ENCODE measurements at places on chromosomes 11 and 22.

- DNase-seq = no peak
Measured at GRCh38 chr22:28674121-28674563, 5.5 kb downstream of the TTC28 start.

- no peak for DNase-seq
Measured at GRCh38 chr11:123197711-123198110, 2.7 kb upstream of the CLMP start.

- no peak for DNase-seq
Measured at GRCh38 chr11:12029738-12030363, 21.4 kb upstream of the DKK3 start.

DNA sequence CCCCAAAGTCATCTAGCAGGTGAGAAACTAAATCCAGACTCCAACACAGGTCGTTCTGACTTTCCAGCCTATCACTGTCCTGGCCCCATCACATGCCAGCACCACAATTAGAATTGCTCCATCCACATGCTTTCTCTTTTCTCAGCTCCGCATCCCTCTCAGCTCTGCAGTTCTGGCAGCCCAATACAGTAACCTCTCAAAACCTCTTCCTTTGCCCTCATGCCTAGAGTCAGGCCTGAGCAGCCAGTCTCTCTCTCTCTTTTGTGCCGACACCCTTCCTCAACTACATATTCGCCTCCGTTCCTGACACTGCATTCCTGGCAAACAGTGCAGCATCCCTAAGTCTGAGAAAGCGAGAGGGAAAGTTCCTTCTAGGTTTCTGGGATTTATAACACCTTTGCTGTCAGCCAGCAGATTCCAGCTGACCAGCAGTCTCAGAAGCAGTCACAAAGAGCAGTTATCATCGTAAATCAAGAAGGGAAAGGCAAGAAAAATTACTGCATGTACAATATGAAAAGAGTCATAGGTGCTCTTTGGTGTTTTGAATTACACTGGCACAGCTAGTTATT lies 258.0 kb downstream of the FAT3 start:
- DNase-seq = no peak

DNA sequence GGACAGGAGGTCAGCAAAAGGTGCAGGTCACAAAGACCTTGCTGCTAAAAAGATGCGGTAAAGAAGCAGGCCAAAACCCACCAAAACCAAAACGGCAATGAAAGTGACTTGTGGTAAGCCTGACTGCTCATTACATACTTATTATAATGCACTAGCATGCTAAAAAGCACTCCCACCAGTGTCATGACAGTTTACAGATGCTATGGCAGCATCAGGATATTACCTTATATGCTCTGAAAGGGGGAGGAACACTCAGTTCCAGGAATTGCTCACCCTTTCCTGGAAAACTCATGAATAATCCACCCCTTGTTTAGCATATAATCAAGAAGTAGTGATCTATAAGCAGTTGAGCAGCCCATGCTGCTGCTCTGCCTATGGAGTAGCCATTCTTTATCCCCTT lies 45.2 kb upstream of the SLC5A12 start:
- DNase-seq = no peak

DNA sequence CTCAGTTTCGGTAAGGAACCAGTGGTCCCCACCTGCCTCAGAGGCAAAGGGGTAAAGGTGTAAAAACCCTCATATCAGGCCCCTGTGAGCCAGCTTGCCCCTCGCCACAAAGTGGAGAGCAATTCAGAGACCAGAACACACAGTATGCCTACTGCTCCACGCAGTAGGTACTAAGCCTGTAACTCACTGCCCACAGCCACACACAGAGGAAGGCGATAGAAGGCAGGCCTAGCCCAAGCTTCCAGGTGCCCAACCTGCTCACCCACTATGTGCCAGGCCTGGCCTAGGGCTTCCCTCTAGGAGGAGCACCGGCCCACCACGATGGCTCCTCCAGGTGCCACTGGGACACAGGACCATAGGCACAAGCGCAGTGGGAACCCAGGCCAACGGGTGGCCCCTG lies 63.1 kb upstream of the TCF20 start:
- DNase-seq = no peak

DNA sequence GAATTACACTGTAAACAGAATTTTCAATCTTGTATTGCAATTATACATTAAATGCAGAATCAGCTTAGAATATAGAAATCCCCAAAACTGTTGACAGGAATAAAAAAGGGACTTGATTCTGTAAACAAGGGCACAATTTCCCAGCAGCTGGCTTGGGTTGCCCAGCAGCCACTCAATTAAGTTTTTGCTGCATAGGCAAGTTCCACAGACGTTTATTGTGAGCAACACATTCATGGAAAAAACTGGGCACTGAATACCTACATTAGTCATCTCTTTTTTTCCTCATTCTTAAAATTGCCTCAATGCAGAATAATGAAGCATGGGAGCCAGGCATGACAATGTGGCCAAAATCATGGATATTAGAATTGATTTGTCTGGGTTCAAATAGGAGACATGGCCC lies 421.8 kb upstream of the ANO5 start:
- DNase-seq = no peak

DNA sequence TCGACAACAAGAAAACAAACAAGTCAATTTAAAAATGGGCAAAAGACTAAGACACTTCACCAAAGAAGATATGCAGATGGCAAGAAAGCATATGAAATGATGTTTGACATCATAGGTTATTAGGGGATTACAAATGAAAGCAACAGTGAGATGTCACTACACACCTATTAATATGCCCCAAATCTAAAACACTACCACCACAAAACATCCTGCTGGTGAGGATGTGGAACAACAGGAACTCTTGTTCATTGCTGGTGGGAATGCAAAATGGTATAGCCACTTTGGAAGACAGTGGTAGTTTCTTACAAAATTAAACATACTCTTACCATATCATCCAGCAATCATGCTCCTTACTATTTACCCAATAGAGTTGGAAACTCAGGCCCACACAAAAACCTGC lies 29.0 kb downstream of the PRRG4 start:
- DNase-seq = no peak

- no peak for DNase-seq
Measured at GRCh38 chr11:2691991-2692875, 7.6 kb downstream of the KCNQ1OT1 start.

GRCh38 chr22:28091486-28091885 lies 172.4 kb upstream of the PITPNB start:
- no peak for DNase-seq

GRCh38 chr11:121829159-121829643 lies 286.8 kb downstream of the BLID start:
- DNase-seq = no peak

DNA sequence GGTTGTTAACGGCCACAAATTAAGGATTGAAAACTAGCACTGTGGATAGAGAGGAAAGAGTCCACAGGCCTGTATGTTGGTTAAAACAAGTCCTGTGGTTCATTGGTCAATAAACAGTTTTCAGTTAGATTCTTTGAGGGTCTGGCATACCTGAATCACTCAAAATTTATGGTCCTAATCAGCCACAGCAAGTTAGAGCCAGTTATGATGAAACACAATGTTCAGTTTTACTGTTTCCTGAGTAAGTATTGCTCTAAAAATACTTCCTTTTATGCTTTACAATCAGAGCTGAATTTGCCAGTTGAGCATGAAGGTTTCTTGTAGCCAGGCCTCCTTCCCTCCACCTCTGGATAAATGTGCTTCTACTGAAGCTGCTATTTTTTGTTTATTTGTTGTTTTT lies 12.9 kb upstream of the CAT start:
- no peak for DNase-seq

DNA sequence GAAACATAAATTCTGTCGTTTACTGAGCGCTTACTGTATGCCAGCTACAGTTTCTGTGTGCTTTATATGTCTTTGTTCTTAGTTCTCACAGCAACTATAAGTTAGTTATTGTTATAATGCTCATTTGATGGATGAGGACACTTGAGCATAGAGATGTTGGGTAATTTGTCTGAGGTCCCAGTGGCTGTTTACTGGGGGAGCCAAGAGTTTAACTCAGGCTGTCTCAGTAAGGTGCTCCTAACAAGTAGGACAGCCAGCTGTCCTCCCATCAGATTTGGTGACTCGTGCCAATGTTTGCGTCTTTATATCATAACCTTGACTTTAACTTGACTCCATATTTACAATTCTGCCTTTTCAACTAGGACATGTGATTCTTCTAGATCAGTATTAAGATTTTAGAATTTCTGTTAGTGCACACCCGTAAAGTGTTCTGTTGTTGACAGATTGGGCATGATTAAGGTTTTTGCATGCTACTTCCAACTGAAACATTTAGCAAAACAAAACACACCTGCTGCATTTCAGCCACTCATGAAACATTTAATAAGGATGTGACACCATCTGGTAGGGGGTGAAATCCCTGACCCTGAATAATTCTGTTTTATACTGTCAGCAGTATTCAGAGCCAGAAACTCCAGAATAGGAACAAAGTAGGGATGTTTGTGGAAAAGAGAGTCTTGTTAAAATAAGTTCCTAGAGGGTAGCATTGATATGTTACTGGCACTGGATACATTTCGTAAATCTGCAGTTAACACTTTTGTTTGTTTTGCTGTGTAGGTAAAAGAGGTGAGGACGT lies 1.9 kb downstream of the REXO2 start:
- no peak for DNase-seq

DNA sequence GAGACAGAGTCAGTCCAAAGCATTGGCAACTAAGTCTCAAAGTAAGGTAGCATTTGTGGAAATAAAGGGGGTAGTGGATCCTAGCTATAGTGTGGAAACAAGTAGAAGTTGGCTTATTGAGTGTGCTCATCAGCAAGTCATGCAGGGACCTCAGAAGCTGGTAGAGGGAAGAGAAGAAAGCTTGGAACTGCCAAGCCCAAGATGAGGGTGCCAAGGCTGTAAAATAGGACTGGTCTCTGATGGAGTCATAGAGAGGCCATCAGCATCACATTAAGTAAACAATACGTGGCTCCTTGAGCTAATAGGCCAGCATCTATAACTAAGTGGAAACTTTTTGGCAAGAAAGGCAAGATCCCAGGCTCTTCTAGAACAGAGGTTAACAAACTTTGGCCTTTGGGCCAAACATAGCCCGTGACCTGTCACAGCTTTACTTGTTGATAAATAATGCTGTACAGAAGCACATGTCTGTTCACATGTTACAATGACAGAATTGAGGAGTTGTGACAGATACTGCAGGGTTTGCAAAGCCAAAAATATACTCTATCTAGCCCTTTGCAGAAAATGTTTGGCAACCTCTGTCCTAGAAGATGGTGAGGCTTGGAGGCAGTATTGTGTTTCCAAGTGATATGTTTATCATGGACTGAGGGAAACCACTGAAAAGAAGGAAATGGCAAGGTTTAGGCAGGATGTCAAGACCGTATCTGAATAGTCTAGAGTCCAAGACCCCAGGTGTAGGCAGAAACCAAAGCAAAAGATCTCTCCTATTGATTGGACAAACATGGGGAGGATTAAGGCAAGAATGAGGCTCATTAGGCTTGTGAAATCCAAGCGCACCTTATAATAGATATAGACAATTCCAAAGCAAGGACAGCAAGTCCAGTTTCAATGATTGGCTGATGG lies 62.5 kb upstream of the CD44 start:
- DNase-seq = no peak

- DNase-seq = no peak
Measured at GRCh38 chr22:32395107-32395506, 16.9 kb downstream of the RTCB start.

GRCh38 chr11:58745705-58746364 lies 14.1 kb upstream of the GLYAT start:
- no peak for DNase-seq

- DNase-seq = no peak
Measured at GRCh38 chr11:34864424-34864823, 51.8 kb downstream of the APIP start.

DNA sequence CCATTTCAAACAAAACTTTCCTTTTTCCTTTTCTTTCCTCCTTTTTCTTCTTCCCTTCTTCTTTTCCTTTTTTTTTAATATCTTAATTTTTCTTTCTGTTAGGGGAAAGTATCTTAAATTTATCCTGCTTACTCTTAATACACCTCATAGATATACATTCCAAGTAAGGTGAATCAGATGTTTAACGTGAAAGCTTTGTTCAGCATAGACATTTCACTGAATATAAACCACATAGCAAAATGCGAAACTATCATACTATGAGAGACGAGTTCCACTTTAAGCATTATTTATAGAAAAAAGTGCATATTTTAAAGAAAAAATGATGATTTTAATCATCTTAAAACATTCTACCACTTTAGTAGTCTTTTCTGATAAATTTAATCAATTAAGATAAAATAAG lies 137.8 kb upstream of the MTMR2 start:
- no peak for DNase-seq

GRCh38 chr11:30451626-30452025 lies 128.7 kb downstream of the ARL14EP start:
- no peak for DNase-seq

- DNase-seq = no peak
Measured at GRCh38 chr11:123559523-123559955, 94.9 kb downstream of the SCN3B start.

GRCh38 chr11:68678031-68678441 lies 6.3 kb upstream of the GAL start:
- no peak for DNase-seq

GRCh38 chr11:62892077-62892922 lies 11.6 kb downstream of the SLC3A2 start:
- DNase-seq = no peak

DNA sequence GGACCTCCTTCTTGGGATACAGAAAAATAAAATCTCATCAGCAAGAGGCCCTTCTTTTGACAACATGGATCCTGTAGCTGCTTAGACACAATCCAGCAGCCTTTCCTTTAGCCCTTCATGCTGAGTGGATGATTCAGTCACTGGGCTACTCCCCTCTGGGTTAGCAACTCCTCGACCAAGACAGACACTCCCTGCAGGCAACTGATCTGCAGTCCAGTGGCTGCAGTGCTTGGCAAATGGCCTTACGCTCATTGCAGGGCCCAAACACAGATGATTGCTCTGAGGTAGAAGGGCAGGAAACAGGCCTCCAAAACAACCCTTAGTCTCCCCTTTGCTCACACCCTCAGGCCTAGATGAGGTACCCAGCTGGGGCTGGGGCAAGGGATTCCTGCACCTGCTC lies 73.2 kb upstream of the OPCML start:
- DNase-seq = no peak

DNA sequence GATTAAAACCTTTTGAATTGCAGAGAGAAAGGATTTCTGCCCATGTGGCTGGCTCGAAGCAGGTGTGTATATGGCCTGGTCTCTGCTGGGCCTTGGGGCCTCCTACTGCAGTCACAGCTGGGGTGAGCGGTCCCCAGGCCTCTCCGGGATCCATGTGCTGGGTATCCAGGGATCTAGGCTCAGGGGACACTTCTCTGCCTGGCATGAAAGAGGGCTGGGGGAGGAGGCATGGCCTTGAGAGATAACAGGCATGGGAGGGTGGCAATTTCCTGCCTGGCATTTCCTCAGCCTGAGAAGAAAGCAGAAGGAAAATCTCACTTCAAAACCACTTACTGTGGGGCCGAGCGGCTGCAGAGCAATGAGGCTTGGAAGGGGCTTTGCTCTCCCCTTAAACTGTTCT lies 20.3 kb upstream of the PARVG start:
- DNase-seq = no peak
